ENCODE measurements at places on chromosomes 6 and 20.

DNA sequence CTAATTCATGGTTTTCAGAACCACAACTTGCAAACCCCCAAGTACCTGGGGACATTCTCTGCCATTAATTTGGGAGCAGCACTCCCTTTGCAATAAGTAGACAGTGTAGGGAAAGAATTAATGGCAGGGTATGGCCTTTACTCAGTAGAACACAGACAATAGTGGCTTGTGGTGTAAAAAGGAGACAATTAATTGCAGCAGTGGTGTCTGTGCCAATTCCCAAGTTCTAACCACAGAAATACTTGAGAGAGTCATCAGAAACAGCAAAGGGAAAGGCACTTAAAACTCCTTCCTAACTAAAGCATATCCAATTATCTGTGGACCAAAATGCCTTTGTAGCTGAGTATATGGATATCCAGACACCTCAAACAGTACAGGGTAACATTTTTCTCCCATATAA is 257.6 kb upstream of the POU3F2 start:
- no peak for DNase-seq

GRCh38 chr6:89690944-89691324 is 52.4 kb upstream of the LYRM2 start:
- no peak for DNase-seq

DNA sequence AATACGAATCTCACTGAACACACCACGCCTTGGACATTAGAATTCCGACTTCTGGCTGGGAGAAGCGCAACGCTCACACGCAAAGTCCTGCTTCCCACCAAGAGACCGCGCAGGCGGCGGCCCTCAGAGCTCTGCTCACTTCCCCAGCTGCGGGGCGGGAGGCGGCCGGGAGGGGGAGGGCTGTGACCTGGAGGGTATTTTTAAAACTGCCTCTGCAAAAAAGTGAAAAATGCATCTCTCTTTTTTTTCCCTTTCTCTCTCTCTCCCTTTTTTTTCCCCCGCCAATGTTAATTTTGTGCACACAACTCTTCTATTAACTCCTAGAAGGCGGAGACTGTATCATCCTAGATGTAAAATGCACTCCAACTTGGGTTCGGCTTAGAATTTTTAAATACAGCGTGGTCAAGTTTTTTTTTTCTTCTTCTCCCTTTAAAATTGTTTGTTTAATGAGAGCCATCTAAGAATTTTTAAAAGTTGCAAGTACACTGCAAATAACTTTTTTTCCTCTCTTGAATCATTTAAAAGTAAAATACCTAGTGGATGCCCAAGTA is 66.4 kb downstream of the STX11 start:
- DNase-seq: no peak

GRCh38 chr6:43076464-43077332 is 584 bp downstream of the PTK7 start:
- no peak for DNase-seq

GRCh38 chr20:44828640-44829039 is 18.3 kb upstream of the RIMS4 start:
- no peak for DNase-seq

DNA sequence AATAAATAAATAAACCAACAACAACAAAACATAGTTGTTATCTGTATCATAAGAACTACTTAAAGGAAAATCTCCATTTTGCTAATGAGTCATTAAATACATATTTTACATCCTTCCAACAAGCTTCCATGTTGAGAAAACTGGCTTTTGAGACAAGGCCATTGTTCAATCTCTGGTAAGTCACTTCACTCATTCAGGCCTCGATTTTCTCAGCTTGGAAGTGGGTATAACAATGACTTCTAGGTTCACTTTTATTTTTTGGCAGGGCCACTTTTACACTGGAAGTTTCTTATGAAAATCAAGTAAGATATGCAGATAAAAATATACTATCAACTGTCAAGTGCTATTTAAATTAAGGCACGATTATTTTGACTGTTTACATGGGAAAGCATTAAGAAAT is 30.0 kb downstream of the WRNIP1 start:
- DNase-seq: no peak

GRCh38 chr6:10166031-10166430 is 248.8 kb downstream of the TFAP2A start:
- no peak for DNase-seq

GRCh38 chr20:12687476-12687875 is 321.3 kb upstream of the SPTLC3 start:
- no peak for DNase-seq

GRCh38 chr6:105900125-105900937 is 185.8 kb upstream of the PRDM1 start:
- DNase-seq: peak; percentile 9

GRCh38 chr20:14536738-14537137 is 199.3 kb upstream of the FLRT3 start:
- no peak for DNase-seq

GRCh38 chr6:105561486-105561885 is 158.6 kb upstream of the PREP start:
- DNase-seq: no peak

Data from activated CD4-positive, alpha-beta T cell treated with anti-CD3 and anti-CD28 coated beads for 24 hours (primary cell).